Right ventricle myocardium superior (tissue), 1 donor: ENCODE measurements at places on chromosomes 4 and X. TPM values are rescaled to one million over a fixed set of nuclear protein-coding genes. Genes with fewer than 3 reads are reported as not detected.

Gene ZFX
- 32.9 TPM for total RNA-seq

Gene GAGE13
- total RNA-seq: not detected

Gene MFSD8
- total RNA-seq: 9.4 TPM

Gene GPC3
- 6.7 TPM for total RNA-seq

Gene USP51
- total RNA-seq: 1.6 TPM

Gene MAP3K15
- total RNA-seq: not detected

Gene PAGE2
- total RNA-seq: not detected

Gene MTCP1
- 59.2 TPM for total RNA-seq

Gene EMD
- 49.2 TPM for total RNA-seq

Gene TMEM150C
- total RNA-seq: 19.4 TPM

Gene DSPP
- not detected for total RNA-seq

Gene PNMA3
- 2.5 TPM for total RNA-seq

Gene TLR10
- total RNA-seq: not detected

Gene SPANXD
- total RNA-seq: not detected

Gene LAP3
- total RNA-seq: 52.6 TPM

Gene SASH3
- total RNA-seq: 2.2 TPM

Gene FATE1
- total RNA-seq: 0.22 TPM

Gene TMEM144
- 10.4 TPM for total RNA-seq

Gene MXRA5
- total RNA-seq: 1.3 TPM

Gene NAA10
- total RNA-seq: 70.4 TPM
